ENCODE measurements at places on chromosomes 7 and 10.

- DNase-seq: no peak
Observed at GRCh38 chr10:49446031-49446430, 50.1 kb upstream of the DRGX start.

- DNase-seq: no peak
Observed at GRCh38 chr7:73716318-73716890, 3.1 kb downstream of the STX1A start.

DNA sequence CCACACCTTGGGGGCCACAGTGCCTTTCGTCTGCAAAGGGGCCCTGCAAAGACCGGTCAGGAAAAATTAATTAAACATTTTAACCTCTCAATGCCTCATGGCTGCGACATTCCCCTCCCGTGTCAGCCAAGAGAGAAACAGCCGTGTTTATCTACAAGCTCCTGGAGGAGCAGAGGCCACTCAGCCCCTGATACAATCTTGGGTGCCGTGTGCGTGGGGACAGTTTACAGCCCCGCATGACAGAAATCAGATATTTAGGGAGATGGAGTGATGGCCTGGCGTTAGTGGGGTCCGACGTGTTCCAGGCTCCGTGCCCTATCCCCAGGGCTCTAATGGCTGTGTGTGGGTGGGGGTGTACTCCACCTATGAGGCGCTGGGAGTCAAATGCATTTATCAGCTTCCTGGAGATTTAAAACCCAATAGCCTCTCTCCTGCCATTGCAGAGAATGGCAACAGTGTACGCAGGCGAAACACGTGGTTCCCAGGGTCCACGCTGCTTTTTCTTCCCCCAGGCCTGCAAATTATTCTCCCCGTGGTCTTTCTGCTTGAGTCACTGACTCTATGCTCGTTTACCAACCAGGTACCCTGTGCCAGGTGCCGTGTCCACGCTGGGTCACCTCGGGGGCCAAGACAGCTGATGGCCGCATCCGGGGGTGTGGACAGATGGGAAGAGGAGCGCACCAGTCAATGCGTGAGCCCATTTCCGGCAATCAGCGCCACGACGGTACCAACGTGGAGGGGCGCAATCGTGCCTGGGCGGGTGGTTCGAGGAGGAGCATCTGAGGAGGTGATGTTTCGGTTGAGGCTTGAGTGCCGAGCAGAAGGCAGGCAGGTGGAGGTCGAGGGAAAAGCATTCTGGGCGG, 26.6 kb upstream of the PSMG3 start:
- DNase-seq: no peak

DNA sequence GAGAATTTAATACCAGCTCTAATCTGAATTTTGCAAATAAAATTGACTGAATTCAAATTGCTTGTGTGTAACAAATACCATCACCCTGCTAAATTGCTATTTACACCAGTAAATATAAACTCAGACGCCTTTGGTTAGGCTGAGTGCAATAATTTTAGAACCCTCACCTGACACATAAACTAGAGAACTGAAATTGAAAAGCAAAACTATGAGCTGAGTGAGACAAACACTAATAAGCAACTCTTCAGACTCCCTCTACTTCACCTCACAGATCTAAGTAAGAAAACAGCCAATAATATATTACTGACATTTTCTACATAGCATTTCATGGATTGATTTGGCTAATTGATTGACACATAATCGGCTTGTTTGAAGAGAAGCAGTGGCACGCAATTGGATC, 621.2 kb downstream of the REEP3 start:
- DNase-seq: no peak

DNA sequence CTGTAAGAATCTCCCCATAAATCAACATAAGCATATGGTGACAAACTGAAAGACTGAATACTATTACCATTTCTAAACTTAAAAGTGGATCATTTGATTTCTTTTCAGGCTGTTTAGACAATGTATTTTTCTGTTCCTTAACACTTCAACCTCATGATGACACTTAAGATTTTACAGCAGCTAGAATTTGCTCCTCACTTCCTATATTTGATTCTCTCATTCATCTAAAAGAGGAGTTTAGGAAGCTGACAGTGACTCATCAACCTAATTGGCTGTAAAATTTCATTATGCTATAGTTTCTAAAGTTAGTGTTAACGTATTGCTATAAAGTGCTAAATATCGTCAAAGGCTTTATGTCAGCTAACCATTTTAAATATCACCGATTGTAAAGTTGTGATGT, 478.7 kb downstream of the GRM8 start:
- no peak for DNase-seq

- DNase-seq: no peak
Observed at GRCh38 chr10:133230387-133231195, 574 bp downstream of the UTF1 start.

- DNase-seq: no peak
Observed at GRCh38 chr10:58590152-58590840, 77.6 kb downstream of the BICC1 start.

GRCh38 chr7:116953906-116954838, 871 bp downstream of the ST7 start:
- no peak for DNase-seq

DNA sequence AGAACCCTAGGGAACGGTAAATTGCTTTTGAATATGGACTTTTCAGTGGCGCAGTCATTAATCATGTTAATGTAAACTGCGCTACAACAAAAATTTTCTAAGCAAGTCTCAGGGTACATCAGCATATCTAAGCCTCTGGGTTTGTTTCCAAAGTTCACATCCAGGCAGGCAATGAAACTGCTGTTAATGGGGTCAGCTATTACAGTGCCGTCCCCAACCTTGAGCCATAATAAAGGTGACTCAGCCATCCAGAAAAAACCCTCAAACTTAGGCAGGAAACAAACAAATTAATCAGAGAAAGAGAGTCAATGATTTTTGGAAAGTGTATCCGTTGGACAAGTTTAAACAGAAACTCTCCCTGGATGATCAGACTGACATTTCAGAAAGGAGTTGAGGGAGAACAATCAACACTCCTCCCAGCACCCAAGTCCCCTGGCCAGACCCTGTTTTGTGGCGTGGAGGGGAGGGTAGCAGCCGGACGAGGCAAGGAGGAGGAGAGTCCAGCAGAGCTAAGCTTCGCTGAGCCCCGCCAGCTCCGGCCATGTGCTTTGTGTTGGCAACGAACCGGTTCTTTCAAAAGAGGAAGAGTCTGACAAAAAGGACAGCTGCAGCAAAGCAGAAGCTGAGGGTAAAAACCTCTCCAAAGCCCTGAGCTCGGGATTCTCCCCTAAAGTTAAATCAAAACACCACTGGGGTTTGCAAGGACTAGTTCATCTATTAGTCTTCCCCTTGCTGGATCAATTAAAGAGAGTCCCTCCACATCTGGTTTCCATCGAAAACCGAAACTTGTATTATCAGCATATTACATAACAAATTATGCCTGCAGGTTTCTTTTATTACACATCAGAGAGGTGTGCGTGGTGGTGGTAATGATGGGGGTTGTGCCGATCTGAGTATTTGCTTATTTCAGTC, 3.6 kb downstream of the FAM53B start:
- no peak for DNase-seq

GRCh38 chr7:28272461-28272877, 91.9 kb upstream of the JAZF1 start:
- no peak for DNase-seq

Measured in activated gamma-delta T cell treated with anti-CD3 and anti-CD28 coated beads, Interleukin-2, amount 50 U/mL, for 16 hours (primary cell).